ENCODE measurements at places on chromosomes 13 and 19. TPM values are rescaled to one million over a fixed set of nuclear protein-coding genes. Genes with fewer than 3 reads are reported as not detected.

DNA sequence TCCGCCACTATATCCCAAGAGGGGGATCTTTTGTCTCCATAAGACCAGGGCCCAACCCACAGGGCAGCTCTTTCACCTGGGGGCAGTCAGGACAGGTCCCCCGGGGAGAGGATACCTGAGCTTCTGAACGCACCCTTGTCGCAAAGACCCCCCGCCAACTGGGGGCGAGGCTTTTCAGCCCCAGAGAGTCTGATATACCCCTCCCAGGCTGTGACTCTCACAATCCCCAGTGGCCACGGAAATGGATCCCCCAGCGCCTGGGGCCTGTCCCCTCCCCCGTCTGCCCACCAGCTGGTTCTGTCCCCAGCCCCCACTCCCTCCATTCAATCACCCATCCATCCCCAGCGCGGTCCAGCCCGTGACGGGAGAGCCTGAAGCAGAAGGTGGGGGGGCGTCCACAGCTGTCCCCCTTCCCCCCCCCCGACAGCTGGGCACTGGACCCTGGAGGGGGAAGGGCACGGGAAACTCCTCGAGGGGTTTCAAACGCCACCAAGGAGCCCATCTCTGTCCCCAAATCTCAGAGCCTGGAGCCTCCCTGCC is 823 bp downstream of the DOCK6 start:
- no peak for DNase-seq

GRCh38 chr19:29054886-29055675 is 157.9 kb downstream of the UQCRFS1 start:
- DNase-seq: no peak

OR1I1 gene
- 0.96 TPM for total RNA-seq

DNA sequence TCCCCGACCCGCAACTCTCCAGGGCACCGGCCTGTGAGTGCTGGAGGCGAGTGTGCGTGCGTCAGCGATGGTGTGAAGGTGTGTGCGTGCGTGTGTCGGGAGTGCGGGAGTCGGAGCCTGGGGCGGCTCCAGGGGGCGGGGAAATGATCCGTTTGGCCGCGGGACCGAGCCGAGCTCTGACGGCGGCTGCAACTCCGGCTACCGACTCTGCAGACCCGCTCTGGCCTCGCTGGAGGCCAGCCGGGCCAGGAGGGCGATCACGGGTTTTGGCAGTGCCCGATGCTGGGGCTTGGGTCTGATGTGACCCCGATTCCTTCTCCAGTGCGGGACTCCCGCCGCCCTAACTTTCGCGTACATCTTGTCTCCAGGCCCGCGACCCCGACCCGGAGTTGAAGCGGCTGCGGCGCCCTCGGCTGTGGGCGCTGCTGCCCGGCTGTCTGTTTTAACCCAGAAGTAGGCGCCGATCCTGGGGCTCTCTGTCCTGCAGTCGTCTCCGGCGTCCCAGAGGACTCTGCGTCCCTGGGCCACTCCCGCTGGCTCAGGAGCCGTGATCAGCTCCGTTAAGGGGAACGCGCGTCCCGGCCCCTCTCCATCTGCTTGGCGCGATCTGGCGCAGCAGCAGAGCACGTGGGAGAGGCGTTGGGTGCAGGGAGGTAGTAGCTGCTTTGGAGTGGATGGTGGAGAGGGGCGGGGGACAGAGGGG is 1.2 kb downstream of the CHST8 start:
- DNase-seq: no peak

Data from umbilical cord (tissue), 2 donors.